ENCODE measurements at places on chromosomes 4 and X.

- peak; percentile 65 for DNase-seq
These were observed 568 bp downstream of the HTT start for GRCh38 chr4:3074846-3075651.

- no peak for DNase-seq
These were observed 44.8 kb downstream of the RBPJ start for GRCh38 chr4:26365537-26366150.

DNA sequence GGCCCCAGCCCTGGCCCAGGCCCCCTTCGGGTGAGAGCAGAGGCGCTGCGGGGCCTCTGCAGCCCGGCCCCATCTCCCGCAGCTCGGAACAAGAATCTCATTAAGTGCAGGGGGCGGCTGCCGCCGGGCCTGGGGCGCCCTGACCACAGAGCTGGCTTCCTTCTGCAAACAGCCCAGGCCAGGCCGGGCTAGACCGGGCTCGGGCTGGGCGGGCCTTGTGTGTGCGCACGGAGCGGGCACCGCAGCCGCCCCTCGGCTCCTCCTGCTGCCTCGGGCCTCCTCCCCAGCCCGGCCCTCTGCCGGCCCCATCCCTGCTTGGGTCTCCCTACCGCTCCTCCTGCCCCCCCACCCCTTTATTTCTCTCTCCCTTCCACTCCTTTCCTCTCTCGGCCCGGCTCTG is 83.3 kb downstream of the EFNB1 start:
- no peak for DNase-seq

DNA sequence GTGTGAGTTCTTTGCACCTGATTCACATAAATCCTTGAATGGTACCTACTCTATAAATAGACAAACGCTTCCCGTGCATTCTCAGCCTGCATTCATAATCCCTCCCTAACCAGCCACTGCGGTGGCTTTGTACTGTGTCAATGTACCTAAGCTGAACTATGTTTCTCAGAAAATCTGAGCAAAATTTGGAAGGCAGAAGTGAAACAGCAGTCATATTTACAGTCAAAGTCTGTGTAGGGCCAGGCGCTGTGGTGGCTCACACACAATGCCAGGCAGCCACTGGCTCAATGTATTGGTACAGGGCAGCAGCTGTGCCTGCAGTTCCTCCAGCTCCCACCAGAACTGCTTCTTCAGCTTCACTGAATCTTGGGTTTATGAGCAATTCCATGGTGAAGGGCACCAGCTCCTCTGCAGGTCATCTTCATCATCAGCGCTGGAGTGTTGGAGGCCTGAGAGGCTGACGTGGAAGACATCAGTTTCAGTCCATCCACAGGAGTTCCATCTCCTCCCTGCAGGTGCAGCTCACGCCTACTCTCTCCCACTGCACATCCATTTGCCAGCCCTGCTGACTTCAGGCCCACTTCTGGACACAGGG is 32.3 kb upstream of the IRF2 start:
- peak; percentile 35 for DNase-seq

DNA sequence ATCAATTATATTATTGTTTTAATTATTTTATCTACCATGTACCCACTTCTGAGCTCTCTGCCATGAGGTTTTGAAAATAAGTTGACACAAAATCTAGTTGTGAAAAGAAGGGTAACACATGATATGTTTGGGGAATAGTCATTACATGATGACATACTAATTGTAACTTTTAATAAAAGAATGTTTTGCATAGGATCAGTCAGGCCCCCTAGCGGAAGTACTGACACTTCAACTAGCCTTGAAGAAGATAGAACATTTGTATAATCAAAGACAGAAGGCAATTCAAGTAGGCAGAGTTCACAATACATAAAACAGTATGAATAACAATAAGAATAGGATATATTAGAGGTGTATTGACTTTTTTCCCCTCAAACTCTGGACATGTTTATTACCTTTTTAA is 1191.0 kb upstream of the AGA start:
- DNase-seq: peak; percentile 17

GRCh38 chr4:80206521-80207171 is 9.3 kb downstream of the PRDM8 start:
- DNase-seq: no peak

- DNase-seq: no peak
These were observed 51.6 kb downstream of the GLRB start for GRCh38 chr4:157127571-157127970.

- DNase-seq: no peak
These were observed 94.7 kb upstream of the GPM6B start for GRCh38 chrX:13911586-13911985.

GRCh38 chrX:110178179-110178865 is 139.6 kb downstream of the AMMECR1 start:
- DNase-seq: no peak

DNA sequence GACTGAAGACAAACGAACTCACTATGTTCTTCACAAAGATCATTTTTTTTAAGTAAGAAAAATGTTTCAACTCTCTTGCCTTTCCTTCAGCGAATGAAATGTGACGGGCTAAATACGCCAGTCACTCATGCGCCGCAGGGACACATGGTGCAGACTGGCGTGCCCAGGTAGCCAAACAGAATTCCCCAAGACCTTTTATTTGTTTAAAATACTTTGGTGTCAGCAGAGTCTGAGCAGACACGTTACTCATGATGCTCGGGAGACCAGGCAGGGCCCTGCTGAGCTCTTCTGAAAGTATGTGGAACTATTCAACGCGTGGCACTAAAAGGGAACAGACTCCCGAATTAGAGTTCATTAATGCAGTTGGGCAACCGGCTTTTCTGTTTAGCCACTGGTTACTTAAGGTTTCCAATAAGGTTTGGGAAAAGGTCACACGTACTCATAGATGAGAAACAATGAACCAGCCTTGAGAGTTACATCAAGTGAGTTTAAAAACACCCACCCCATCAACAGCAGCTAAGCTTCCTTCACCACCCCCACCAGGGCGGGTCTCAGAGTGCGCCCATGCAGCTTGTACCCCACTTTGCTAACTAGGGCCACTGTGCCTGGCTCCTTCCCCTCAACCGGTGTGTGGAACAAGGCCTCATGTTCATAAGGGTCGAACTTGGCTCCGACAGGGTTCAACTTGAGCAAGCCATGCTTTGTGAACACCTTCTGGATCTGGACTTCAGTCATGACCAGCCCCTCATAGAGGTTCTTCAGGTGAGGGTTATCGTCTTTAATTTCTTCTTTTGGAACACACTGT is 7.3 kb downstream of the GRPEL1 start:
- no peak for DNase-seq

DNA sequence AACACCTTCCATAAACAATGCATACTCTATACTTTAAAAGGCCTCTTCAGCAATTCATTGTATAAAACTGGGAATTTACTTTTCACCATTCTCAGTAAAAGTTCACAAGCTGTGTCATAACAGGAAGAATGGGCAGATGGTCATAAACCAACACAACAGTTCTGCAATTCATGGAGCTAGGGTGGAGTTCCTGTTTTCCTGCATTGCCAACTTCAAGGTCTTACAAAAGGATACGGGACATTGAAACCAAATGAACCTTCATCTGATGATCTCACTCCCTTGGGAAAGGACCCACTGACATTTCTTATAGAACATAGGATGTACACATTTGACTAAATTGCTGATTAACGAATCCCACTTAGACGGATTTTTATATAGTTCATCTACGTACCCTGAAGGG is 4.1 kb downstream of the KDR start:
- DNase-seq: no peak

DNA sequence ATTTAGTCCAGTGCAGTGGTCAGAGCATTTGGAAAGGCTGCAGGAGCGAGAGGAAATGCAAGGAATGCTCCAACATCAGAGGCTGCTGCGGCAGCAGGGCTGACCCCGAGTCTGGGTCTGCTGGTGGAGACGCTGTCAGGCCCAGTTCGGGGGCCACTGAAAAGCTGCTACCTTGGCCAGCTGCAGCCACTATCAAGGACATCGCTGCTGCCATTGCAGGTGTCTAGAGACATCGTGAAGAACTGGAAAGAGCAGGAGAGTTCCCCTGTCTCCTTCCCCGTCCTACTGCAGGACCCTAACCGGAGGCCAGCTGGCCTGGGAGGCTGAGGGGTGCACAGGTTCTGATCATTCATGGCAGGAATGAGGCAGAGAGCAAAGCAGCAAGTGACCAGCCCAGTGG is 29.5 kb upstream of the GPR78 start:
- DNase-seq: no peak

DNA sequence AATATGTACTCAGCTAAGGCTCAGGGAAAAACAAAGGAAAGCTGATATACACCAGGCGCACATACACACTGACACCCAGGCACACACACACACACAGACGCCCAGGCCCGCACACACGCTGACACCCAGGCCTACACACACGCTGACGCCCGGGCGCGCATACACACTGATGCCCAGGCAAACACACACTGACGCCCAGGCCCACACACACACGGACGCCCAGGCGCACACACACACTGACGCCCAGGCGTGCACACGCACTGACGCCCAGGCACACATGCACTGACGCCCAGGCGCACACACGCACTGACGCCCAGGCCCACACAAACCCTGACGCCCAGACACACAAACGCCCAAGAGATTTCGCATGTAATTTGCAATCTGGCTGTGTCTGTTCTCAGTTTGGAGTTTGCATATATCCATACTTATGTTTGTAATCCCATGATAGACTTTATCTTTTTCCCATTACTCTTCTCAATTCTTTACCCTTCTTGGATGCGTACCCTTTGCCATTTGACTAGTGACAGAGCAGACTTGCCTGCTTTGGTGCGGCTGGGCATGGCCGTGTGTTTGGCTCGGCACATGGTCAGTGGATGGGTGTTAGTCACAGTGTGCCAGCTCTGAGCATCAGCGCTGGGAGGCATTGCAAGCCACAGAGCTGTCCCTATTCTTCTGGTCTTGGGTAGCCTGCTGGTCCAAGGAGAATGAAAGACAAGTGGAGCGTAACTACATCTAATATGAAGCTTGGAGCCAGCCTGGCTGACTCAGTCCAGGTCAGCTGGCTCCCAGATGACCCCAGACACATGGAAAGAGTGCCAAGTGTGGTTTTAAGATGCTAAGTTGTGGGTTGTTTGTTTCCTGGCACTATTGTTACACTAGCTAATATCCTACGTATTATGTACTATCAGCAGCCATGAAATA is 632.4 kb upstream of the ZFP42 start:
- DNase-seq: no peak

GRCh38 chr4:159071178-159071968 is 31.5 kb upstream of the RAPGEF2 start:
- DNase-seq: no peak

GRCh38 chr4:2292646-2293108 is 30.8 kb upstream of the MXD4 start:
- no peak for DNase-seq

DNA sequence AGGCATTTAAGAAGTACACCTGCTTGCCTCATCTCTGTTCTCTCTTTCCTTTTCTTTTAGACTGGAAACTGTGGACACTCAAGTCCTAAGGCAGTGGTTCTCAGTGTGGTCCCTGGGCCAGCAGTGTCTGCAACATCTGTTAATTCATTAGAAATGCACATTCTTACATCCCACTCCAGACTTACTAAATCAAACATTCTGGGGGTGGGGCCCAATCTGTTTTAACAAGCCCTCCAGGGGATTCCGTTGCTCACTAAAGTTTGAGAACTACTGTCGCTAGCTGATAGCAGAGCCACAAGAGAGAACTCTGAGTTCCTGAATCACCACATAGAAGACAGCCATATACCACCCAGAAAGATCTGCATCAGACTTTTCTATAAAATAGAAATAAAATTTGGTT is 430.6 kb downstream of the BCOR start:
- no peak for DNase-seq

- DNase-seq: no peak
These were observed 27.6 kb downstream of the INPP4B start for GRCh38 chr4:142818476-142818875.

- no peak for DNase-seq
These were observed at the start of gene ZCCHC12 for GRCh38 chrX:118823263-118824172. Gene ZCCHC12 (plus strand): TSS chrX:118823824. CDS start chrX:118825245, 1,421 bp downstream.

DNA sequence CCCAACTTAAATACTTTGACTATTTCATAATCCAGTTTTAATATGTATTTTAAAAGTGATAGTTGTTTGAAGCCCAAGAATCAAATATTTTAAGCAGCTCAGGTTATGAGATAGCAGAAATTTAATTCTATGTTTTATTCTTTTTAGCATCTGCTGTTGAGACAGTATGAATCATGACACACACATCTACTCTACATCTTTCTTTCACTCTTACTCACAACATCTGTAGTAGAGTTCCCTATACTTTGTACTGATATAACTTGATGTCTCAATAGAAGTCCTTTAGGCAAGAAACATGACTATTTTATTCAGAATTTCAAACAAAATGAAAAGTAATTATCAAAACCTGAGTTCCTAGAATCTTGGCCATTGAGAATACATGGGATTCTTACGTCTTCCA is 187.9 kb upstream of the GNPDA2 start:
- no peak for DNase-seq
